ENCODE measurements at places on chromosomes 1 and 21.

- DNase-seq: no peak
Observed at GRCh38 chr1:10762153-10762523, 34.3 kb downstream of the CASZ1 start.

- DNase-seq: no peak
Observed at GRCh38 chr1:39822146-39822545, 33.5 kb upstream of the BMP8B start.

- DNase-seq: no peak
Observed at GRCh38 chr1:30292451-30292850, 430.9 kb downstream of the MATN1 start.

GRCh38 chr1:20705203-20705755, 12.5 kb downstream of the KIF17 start:
- DNase-seq: no peak
